ENCODE measurements at places on chromosomes 12 and 14.
A peak's percentile ranks its signal among the peaks of the same experiment; 100 is the strongest.

DNA sequence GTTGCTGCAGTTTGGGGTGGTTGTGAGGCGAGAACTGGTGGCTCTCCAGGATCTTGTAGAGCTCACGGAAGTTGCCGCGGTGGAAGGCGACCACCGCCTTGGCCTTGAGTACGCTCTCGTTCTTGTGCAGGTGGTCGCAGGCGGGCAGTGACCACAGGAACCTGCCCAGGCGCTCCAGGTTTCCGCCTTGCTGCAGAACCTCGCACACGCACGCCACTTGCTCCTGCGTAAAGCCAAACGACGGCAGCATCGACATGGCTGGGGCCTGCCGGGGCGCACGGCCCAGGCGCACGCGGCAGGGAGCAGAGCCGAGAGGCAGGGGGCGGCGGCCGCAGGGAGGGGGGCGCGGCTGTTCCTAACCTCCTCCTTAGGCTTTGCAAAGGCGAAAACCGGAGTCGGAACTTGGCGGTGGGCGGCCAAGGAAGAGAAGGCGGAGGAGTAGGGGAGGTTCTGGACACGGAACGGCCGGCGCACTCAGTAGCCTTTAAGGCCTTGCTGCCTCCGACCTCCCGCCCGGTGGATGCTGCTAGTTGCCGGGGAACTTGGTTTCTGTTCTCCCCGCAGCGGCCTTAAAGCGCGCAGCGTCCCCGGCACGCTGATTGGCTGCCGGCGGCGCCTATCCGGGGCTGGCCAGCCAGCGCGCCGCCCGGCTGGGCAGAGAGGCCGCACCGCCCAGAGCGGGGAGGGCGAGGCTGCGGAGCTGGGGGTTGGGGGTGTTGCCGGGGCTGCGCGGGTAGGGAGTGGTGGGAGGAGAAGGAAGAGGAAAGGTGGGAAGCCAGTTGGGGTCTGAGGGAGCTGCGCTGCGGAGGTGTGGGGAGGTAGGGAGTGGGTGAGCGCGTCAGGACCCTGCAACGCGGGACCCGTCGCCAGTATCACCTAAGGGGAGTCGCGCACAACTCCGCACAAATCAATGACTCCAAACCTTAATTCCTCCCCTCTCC, at the start of gene SIX1:
Gene SIX1 (minus strand): TSS at position 544 of the 941 bp plus-strand sequence. CDS start 288 bp downstream, at position 256.
- no peak for DNase-seq

DNA sequence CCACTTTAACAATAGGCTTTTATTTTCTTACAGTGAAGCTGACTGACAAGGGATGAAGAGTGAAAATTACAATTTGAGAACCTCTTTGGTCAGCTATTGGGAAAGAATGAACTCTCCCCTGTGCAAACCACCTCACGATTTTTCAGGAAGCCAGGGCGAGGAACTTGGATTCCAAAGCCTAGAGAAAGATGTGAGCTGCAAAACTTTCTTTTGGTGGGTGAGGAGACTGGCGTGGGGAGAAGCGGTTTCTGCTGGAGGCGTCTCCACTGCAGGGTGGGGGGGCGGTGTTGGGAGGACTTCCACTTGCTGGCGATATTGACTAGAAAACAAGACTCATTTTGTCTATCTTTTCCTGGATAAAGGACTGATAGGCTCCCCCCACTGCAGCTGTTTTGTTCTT, 59.3 kb upstream of the VRK1 start:
- no peak for DNase-seq

- DNase-seq: no peak
These were observed 11.1 kb upstream of the NPFF start for GRCh38 chr12:53518381-53518780.

GRCh38 chr14:55073856-55074255, 22.4 kb downstream of the MAPK1IP1L start:
- DNase-seq: no peak

DNA sequence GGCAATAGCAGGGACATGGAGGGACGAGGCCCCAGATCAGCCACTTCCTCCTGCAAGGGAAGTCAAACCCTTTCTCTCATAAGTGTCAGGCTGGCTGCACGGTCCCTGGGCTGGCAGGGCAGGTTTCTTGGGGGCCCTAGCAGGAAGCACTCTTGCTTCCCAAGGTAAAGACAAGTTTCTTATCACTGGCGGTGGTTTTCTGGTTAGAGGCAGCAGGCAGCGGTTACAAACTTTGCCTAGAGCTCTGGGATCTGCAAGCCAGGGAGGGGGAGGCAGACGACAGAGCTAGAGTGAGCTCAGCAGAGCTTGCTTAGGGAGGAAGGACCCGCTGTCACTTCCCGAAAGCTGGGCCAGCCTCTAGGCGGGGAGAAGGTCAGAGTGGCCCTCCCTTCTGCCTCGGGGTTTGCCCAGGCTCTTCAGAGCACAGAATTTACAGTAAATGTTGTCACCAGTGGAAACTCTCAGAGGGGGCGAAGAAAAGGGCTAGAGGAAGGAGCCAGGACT, 20.4 kb downstream of the BATF start:
- DNase-seq: peak; percentile 78

DNA sequence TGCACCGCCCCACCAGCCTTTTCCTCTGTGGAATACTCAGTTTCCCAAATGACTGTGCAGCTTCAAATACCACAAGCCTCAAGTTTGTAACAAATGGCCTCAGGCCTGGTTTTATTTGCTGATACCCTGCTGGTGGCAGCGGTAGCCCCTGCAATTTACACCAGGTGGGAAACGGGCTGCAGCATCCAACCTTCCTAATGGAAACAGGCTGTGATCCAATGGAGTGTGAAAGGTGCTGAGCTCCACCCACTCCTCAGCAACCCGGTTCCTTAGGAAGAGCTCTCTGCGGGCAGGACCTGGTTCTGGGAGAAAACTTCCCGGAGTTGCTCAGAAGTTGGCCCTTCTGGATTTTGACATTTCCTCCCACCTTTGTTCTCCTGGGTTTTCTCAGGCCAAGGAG, 41.7 kb upstream of the LTA4H start:
- DNase-seq: no peak

DNA sequence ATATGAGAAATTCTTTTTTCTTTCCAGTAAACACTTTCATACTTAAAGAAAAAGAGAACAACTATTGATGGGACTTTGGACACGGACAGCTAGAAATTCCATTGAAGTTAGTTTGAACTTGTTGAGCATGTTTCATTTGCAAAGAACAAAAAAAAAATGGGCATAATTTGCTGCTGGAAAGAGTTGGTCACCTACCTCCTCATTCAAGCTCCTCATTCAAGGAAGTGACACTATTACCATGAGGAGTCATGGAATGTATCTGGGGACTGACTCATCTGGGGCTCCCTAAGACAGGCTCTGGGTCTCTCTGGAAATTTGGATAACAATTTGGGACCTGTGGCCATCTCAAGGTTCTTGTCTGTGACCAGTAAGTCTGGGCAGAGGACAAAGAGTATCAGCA, 50.4 kb downstream of the KICS2 start:
- DNase-seq: no peak

DNA sequence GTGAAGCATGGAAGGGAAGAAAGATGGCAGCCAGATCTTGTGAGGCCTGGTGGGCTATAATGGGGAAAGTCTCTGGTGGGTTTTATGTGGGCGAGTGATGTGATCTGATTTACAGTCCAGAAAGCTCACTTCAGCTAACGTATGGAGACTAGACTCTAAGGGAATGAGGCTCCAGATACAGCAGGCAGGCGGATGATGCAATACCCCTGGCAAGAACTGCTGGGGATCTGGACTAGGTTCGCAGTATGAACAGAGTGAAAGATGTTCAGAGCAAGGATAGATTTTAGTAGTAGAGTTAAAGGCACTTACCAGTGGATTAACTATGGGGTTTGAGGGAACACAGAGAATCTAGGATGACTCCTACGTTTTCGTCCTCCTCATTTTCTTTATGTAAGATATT, 253.1 kb downstream of the ANO2 start:
- DNase-seq: no peak

DNA sequence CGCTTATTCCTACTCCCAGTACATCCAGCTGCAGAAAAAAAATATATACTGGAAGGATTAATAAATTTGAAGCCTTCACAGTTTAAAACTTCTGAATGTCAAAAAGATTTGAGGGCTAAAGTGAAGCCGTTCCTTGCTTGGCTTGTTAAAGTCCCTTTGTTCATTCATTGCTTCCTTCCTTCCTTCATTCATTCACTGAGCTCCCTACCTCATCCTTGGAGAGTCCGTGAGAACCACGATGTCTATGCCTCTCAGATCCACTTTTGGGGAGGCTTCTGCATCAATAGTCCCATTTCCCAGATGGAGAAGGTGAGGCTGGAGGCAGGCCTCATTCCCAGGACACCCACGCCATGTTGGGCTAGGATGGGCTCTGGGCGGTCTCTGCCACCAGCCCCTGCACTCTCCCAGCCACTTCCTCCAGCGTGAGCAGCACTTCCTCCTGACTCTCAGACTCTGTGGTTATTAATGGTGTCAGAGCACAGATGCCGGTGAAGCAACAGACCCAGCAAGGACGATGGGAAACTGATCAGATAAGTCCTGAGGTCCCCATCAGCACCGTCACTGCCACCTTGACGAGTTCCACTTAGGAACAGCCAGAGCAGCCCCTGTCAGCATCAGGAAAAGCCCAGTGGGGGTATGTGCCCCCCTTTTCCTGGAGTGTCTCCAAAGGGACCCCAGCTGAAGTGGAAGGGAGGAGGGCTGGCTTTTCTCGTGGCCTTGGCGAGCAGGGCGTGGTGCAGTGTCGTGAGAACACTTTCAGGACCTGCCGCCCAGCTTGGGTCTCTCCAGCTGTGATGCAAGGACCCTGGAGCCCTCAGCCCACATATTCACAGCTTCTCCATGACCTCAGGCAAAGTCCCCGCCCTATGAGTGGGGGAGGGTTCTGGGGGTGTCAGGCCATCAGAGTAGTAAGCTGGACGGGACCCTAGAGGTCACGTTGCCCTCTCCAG, 21.2 kb downstream of the ASB2 start:
- no peak for DNase-seq

GRCh38 chr14:90434370-90435020, 37.7 kb downstream of the CALM1 start:
- DNase-seq: no peak

DNA sequence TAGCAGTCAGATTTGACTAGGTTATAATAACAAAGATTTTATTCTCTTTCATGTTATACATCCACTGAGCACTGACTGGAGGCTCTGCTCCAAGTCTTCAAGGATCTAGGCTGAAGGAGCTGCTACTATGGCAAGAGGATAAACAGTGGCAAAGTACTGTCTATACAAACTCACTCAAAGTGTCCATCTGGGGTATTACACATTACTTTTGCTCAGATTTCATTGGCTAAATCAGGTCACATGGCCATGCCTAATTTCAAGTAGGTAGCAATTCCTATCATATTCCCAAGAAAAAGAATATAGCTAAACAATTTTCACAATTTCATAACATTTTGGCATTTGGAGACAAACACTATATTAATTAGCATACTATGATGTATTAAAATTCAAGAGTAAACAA, 40.9 kb downstream of the CDK17 start:
- DNase-seq: no peak
